Fibroblast of skin of abdomen (primary cell): ENCODE measurements at places on chromosomes 1 and 21.

DNA sequence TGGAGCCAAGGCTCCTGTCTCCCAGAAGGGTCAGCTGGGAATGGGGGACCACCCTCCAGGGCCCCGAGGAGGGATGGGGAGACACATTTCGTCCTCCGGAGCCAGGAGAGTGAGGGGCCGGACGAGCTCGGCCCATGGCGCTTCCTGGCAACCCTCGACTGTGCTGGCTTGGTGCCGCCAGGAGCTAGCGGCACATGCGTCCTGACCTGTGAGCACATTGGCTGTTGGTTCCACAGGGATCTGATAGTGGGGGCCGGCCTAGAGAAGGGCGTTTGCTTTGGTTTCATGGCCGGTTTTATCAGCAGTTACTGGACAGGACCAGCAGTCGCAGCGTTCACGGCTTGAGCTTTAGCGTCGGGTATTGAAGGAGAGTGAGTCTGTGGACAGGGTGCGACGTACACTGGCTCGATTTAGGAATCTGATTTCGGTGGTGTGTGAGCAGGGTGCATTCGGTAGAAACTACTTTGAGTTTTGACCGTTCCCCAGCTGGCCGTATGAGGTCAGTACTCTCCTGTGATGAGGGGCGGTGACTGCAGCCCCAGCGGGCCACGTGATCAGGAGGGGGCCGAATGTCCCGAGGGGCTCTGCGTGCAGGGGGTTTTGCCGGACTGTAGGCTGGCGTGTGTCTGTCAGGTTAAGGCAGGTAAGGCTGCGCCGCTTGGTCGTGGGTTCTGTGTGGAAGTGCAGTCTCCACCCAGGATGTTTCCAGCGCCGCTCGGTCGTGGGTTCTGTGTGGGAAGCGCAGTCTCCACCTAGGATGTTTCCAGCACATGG, 18.7 kb downstream of the FAAP20 start:
- no peak for DNase-seq

- no peak for DNase-seq
Observed at GRCh38 chr1:29392036-29392435, 155.7 kb downstream of the PTPRU start.

DNA sequence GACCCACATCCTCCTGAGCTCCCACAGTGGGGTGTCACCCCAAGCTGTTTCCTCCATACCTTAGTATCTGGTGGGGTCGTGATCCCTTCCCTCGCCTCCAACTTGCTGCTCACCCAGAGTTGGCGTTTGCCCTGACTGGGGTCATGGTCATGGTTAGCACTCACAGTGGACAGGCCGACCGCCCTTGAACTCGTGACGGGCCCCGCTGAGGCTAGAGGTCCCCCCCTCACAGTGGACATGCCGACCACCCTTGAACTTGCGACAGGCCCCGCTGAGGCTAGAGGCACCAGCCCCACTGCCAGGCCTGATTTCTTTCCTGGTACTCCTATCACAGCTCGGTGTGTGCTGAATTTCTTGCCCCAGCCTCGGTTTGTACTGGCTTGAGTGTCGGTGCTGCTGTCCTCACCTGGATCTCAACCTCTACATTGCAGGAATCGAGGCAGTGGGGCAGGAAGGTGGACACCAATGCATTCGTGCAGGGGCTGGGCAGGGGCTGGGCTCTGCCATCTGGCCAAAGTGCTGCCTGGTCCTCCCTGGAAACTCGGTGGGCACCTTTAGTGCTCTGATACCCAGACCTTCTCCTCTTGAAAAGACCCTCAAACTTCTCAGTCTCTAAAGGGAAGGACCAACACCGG, 37.5 kb upstream of the AJAP1 start:
- no peak for DNase-seq

DNA sequence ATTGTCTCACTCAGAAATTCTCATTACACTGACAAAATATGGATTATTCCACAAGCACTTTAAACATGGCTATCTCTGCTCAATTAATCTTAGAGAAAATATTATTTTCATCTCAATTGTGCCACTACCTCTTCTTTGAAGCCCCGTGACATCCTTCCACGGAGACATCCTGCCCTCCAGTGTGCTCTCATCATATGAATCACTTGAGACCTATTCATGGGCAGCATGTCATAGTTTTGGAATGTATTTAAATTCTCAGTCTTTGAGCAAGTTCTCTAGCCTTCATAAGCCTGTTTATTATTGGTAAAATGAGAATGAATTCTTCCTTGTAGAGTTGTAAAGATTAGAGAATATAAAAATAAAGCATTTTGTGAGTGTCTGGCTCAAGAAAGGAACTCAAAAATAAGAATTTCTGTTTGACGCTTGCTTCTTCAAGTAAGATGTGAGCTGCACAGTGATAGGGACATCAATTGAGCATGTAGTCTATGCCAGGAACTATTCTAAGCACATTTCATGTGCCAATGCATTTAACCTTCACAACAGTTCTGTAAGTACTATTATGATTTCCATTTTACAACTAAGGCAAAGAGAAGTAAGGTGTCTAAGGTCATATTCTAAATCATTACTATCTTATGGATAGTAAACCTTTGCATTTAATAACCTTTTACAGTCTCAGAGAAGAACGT, 557.4 kb upstream of the ZRANB2 start:
- DNase-seq = peak; percentile 73

- no peak for DNase-seq
Observed at GRCh38 chr1:37947364-37947763, 511 bp upstream of the INPP5B start.

GRCh38 chr1:206476591-206476990, 6.3 kb downstream of the IKBKE start:
- no peak for DNase-seq

- DNase-seq = no peak
Observed at GRCh38 chr1:107821340-107821739, 143.6 kb downstream of the VAV3 start.

- DNase-seq = no peak
Observed at GRCh38 chr1:217585577-217585976, 45.3 kb downstream of the GPATCH2 start.

GRCh38 chr1:228452194-228453021, 34.8 kb upstream of the RNF187 start:
- no peak for DNase-seq

GRCh38 chr1:90925928-90926869, 95.6 kb downstream of the ZNF644 start:
- peak; percentile 40 for DNase-seq

GRCh38 chr1:47324682-47325081, 8.9 kb upstream of the CMPK1 start:
- no peak for DNase-seq

DNA sequence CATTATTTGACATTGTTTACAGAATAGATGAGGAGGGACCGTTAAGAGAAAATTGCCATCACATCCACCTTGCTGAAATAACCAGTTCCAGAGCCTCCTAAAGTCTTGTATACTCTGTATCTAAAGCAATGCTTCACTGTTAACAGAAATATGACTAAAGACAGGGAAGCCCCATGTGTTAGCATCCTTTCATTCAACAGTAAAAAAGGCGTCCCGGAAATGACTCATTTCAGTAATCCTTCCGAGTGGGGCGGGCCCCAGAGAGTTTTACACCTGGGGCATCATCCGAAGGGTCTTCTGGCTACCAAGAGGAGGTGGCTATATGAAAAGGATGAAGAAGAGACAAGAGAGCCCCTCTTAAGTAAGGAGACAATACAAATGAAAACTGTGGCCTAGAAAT, 227.2 kb downstream of the SLC45A1 start:
- no peak for DNase-seq

DNA sequence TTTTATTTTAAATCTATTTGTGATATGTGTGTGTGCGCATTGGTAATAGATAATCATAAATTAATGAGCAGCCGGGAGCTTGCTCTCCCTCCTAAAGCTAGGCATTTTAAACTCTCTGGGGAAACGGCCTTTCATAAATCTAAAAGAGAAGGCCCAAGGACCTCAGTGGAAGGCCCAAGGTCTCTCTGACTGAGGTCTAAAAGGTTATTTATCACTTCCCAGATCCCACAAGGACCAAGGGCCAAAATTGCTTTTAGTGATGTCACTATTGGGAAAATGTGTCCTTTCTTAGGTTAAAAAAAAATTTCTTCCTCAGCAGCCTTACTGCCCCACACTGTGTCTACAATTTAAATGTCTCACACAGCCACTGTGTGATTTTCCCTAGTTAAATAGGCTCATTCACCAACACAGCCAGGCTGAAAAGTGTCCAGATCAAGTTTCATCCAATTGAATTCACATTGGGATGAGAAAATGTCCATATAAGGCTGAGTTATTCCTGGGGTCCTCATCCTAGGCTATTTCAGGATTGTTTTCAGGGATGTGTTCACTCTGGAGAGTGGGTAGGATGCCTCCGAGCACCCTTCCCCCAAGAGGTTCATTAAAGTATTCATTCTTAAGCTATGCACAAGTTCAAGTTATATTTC, 46.1 kb downstream of the SLC44A3 start:
- DNase-seq = peak; percentile 97

DNA sequence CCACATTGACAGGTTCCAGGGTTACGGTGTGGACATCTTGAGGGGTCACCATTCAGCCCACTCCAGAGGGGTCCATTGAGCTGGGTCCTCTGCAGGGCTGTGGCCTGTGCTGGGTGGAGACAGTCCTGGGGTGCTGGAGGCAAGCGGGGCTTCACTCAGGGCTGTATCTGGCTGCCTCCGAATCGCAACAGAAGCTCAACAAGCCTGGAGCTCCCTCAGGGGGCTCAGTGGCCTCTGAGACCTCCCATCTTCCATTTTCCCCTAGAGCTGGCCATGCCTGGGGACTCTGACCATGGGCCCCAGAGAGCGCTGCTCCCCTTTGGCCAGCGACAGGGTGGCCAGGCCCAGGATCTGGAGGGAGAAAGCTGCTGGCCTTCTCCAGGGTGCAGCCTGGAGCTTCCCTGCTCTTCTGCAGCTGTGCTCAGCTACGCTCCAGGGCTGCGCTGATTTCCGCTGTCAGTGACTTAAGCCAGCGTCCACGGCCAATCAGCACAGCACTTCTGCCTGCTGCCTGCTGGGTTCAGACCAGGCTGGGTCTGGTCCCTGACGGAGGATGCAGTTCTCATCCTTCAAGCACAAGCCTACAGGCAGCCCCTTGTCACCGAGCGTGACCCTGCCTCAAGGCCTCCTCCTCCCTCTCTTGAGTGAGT, 45.0 kb upstream of the ADARB1 start:
- DNase-seq = peak; percentile 31

DNA sequence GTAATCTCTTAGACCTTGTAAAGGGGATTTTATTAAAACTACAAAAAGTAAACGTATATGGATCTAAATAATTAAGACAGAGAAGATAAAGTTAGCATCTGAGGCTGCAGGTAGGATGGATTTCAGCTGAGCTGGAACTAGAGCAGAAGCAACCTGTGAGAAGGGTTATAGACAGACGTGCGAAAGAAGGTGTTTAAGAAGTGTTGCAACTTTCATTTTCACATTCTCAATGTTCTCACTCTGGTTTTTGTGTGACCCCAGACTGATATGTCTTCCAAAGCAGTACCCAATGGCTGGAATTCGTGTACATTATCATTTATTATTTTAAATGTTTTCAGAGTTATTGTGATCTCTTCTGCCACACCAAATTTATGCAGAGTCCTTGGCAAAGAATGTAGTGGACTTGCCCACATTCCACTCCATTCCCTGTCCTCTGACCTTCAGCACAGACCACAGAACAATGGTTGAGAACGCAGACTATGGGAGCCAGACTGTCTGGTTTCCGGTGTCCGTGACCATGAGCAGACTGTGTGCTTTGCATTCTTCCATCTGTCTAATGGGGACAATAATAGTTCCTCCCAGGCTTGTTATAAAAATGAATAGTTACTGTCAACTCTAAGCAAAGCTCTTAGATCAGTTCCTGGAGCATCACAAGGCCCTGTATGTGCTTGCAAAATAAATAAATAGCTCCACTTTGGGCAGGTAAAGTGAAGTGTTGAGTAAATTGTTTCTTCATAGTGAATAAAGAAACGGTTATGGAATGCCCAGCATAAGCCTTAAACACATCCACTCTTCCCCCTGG, 140.6 kb upstream of the SAMSN1 start:
- DNase-seq = no peak

DNA sequence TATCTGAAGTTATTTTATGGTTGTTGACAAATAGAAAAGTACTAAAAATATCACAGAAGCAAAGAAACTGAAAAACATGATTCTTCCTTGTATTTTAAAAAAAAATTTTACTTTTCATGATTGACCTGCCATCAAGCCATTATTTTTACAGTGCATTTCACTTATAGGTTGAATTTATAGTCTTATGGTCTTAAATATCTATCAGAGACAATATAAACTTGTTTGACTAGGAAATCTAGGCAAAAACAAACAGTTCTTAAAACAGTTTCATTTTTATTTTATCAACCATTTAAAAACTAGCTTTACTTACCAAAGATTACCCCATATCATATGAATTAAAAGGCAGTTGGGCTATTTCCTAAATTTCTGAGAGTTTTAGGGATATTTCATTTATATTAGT, 59.2 kb downstream of the SLC16A1 start:
- no peak for DNase-seq

DNA sequence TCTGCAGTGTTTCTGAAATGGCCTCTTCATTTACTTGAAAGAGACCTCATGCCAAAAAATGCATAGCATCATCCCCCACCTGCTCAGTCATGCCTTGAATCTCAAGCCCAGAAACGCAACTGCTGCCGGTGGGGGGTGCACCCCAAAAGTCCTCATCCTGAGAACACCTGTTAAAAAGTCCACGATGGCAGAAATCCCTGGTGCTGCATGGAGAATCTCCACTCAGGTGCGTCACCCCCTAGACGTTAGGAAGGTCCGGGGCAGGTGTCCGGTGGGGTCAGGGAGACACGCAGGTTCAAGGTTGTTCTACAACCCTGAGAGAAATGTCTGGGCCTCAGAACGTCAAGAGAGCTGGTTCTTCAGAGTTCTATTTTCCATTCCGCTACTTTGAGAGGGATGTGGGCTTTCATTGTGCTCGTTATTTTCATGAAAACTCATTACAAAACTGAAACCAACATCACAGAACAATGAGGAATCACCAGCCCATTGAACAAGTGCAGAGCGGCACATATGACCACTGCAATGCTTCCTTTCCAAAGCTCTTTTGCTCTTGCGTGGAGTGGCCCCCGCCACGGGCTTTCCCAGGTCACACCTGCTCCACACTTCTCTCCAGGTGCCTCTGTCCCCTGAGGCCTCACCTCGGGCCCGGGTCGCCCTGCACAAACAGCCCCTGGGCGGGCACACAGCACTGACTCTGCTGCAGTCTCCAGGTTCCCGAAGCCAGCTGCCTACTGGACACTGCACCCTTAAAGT, 201.9 kb downstream of the TOMM20 start:
- no peak for DNase-seq

DNA sequence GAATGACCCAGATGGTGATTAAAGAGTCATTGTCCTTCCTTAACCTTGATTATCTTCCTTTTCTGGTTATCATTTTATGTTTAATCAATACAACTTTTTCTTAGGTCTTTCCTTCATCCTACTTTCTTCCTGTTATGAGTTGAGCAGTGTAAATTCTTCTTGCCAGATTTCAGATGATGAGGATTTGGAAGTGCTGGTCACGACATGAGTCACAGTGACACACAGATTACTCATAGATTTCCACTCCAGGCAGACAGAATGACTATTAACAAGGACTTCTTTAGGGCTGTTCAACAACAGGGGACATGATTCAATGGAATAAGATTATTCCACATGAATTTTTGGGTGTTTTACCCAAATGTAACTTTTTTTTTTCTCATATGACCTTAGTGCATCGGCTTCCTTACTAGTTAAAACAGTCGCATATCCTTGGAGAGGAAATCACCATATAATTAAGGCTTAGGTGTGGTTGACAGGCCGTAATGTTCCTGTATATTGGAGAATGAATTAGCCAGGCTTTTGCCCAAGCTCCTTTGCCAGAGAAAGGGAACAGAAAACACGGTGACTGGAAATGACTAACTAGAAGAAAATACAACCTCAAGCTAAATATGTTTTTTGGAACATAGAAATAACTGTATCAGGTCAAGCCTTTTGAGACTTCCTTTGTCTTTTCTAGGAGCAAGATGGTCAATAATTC, 44.2 kb downstream of the PRRX1 start:
- peak; percentile 98 for DNase-seq

GRCh38 chr1:244598611-244599010, 54.3 kb upstream of the DESI2 start:
- no peak for DNase-seq
